ENCODE measurements at places on chromosomes 4 and X. TPM values are rescaled to one million over a fixed set of nuclear protein-coding genes. Genes with fewer than 3 reads are reported as not detected.

- no peak for DNase-seq
Observed at GRCh38 chr4:26307037-26307800, 13.6 kb upstream of the RBPJ start.

The SASH3 gene
- total RNA-seq = 1.8 TPM

The VCX3A gene
- not detected for total RNA-seq

GRCh38 chrX:119017077-119017476 lies 42.7 kb downstream of the LONRF3 start:
- no peak for DNase-seq

DNA sequence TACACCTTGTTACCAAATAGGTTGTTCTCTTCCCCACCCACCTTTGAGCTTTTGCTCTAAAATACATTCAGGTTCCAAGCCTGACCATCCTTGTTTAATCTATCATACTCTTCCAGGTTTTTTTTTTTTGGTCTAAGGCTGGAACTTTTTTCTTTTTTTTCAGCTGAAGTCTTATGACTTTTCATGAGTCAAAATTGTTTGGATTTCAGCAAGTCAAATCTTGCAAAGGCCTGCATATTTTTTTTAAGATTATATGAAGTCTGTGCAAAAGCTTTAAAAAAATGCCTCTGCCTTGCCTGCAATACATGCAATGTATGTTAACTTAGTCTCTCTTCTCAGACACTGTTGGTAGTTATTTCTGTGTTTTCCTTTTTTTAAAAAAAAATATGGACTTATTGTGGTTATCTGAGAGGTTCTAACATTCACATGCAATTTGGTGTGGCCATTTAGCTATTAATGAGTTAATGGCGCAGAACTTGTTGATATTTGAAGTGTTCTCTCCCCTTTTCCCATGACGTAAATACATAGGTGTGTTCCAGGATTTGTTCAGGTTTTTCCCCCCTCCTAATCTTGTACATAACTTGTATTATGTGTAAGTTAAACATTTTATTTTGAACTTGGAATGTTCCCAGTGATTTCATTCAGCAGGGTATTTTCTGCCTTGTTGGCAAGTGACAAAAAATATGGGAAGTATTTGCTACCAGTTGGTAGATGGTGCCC lies 58.7 kb downstream of the CCKAR start:
- DNase-seq = no peak

Data from cerebellum (tissue), 4 donors.